Activated CD4-positive, alpha-beta T cell treated with anti-CD3 and anti-CD28 coated beads, Interleukin-2, amount 50 U/mL, for 4 hours (primary cell): ENCODE measurements at places on chromosomes 11 and 22.

- no peak for DNase-seq
These were observed 47.1 kb upstream of the HORMAD2 start for GRCh38 chr22:30033137-30033536.

DNA sequence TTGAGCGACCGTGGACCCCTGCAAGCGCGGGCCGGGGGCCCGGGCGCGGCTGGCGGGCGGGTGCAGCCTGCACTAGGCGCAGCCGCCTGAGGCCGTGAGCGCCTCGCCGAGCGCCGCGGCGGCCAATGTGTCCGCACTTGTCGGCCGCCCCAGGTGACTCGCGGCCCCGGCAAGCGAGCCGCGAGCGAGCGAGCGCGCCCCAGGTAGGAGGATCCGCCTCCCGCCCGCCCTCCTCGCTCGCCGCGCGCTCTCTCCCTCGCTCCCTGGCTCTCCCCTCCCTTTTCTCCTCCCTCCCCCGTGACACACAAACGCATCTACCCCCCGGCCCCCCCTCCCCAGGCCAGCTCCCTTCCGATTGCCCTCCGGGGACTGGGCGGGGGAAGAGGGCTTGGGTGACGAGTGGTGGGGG lies at the start of gene WNT7B:
TSS of gene WNT7B (minus strand) at position 160 of the 409 bp plus-strand sequence. CDS start 408 bp downstream, outside the sequence.
- no peak for DNase-seq

DNA sequence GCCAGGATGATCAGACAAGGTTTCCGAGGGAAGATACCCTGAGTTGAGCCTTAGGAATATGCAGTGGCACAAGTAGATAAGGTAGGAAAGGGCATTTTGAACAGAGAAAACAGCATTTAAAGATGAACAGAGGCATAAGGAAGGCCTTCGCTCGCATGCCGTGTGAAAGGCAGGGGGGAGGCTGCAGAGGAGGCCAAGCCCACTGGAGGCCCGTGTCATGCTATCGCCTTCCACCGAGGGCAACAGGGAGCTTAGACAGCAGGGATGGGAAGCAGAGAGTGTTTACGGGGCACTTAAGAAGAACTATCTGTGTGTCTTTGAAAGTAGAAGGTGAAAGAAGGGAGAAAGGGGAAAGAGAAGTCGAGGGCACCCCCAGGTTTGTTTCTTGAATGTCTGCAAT lies 148.3 kb downstream of the PKNOX2 start:
- DNase-seq: no peak

DNA sequence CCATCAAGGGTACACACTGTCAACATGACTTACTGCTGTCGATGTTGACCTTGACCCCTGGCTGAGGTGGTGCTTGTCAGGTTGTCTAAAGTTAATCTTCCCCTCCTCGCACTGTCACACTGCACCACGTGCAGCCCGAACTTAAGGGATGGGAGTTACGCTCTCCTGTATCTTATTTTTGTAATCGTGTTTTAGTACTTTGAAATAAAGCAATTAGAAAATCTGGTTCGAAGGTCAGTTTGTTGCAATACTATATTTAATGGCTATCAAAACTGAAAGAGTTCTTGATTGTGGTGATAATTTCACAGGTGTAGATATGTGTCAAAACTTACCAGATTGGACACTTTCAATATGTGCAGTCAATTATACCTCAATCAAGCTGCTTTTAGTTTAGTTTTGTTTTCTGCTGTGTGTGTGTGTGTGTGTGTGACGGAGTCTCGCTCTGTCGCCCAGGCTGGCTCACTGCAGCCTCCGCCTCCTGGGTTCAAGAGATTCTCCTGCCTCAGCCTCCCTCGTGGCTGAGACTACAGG lies 10.7 kb upstream of the ST14 start:
- no peak for DNase-seq

DNA sequence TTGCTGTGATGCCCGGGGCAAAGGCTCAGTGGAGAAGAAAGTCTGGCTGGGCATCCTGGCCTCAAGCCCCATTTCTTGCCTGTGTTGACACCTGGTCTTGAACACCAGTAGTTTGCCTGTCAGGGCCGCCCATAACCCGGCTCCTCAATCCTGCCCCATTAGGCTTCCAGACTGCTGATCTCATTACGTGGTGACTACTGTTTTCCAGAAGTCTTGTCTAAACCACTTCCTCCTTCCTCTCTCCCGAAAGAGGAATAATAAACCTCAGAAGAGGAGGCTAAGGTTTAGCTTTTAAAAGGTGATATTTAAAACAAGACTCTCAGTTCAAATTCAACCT lies 97.7 kb downstream of the CD44 start:
- no peak for DNase-seq

- DNase-seq: no peak
These were observed 52.4 kb downstream of the CHRDL2 start for GRCh38 chr11:74678591-74679512.

DNA sequence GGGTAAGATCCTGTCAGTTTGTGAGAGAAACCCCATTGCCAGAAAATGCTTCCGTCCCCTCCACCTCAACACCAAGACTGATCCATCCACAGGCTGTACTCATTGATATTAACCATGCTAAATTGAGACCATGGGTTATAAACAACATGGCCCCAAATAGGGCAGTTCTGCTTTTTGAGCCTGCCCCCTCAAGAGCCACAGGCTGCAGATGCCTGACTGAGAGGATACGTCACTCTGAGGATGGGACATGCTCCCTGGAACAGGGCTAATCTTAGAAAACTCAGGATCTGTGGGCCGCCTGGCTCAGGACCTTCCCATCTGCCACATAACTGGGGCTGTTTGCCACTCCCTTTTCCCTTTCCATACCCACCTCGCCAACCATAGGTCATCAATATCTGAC lies 99.8 kb downstream of the MICAL2 start:
- DNase-seq: no peak

GRCh38 chr22:44411226-44412135 lies 86.6 kb downstream of the RTL6 start:
- DNase-seq: no peak

- no peak for DNase-seq
These were observed 33.1 kb upstream of the POLD3 start for GRCh38 chr11:74559110-74559933.

DNA sequence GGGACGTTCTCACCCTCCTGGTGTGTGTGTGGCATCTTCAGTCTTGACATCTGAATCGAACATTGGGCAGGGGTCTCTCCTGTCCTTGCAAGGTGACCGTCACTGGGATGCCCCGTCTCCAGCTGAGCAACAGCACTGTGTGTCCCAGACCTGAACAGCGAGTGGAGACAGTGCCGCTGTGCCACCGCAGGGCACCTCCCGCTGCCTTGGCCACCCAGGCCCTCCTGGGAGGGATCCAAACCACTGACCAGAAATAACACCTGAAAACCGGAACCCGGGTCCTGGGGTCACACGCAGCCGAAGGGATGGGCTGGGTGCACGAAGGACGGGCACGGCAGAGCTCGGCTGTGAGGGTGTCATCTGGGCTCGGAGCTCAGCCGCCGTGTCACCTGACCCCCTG lies 102.2 kb downstream of the BRD1 start:
- DNase-seq: no peak

DNA sequence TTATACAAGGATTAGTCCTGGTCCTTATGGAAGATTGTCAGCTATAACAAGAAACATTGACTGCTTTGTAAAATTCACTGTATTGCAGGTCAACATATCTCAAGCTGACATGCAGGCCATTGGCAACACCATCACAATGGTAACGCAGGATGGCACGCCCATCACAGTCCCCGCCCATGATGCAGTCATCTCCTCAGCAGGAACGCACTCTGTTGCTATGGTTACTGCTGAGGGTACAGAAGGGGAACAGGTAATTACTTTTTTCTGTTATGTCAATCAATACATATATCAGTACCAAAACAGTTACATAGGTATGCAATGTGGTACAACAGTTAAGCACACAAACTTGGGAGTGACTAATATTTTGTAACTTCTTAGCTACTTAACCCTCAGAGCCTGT lies 55.3 kb downstream of the ZNF143 start:
- no peak for DNase-seq

DNA sequence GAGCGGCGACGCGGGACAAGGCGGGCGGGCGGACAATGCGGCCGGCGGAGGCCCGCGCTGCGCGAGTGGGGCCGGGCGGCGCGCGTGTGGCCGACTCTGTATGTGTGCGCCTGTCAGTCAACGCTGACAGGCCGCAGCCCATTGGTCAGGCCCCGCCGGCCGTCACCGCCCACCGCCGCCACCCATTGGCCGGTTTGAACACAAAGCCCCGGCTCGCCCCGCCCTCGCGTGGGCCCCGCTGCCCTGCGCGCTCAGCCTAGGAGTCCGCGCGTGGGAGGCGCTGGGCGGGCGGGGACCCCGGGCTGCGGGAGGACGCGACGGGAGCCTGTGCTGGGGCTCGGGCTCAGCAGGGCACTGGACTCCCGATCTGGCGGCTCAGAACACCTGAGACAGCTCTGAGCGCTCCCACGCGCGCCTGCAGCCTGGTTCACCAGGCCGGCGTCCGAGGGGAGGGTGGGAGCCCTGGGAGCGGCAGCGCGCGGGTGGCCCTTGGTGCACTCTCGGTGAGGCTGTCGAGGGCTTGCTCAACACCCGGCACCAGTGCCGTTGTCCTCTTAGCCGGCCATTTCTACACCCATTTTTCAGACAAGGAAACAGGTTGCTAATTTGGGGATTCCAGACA lies at the start of gene SUN2:
TSS of gene SUN2 (minus strand) at position 88 of the 622 bp plus-strand sequence. CDS start 3,370 bp downstream, outside the sequence.
- peak; percentile 95 for DNase-seq

GRCh38 chr11:127485541-127485940 lies 485.0 kb upstream of the KIRREL3 start:
- no peak for DNase-seq

DNA sequence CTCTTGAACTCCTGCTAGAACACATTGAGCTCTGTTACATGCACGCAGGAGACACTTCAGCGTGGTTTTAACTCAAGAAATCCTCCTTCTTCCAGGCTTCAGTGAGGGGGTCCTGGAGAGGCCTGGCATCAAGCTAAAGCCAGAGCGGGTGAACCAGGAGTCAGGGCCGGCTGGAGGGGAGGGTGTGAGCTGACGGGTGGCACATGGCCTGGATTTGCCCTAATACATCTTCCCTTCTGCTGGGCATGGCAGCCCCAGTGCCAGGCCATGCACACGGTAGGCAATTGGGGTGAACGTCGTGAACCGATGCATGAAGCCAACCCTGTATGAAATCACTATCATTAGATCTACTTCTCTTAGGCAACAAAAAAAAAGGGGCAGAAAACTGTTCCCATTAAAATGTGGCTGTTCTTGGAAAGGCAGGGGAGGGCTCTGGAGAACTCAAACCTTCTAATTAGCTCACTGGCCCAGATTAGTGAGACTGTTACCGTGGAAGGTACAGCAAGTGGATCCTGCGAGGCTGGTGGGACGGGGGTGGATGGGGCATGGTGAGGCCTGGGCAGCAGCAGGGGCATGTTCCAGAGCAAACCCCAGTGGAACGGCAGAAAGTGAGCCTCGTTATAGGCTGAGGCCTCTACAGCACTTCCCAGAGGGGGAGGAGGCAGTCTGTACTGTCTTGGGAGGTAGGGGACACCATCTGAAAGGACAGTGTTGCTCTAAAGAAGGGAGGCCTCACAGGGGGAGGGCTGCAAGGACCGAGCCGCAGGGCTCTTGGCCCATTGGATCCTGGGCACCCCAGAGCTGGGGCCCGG lies 10.6 kb downstream of the IFT27 start:
- DNase-seq: no peak

DNA sequence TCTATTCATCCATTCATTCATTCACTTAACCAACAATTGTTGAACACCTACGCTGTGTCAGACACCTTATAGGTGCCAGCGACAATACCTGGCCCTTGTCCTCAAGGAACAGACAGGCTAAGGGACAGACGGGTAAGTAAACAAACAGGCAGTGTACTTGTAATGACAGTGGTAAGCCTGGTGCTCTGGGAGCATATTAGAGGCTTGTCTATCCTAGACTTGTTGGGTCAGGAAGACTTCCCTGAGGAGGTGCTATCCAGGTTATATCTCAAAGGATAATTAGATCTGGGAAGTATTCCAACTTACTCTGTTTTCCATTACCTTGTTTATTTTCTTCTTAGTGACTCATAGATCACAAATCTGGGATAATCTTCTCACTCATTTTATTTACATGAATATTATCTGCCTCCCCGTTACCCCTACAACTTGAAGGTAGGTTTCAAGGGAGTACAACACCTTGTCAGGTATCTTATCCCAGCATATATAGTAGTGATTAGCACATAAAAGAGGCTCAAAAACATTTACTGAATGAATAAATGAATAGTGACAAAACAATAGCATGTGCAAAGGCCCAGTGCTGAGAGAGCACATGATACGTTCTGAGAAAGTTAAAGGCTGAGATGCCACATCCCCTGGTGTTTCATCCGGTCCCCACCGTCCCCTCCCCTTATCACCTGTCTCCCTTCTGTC lies 75.3 kb upstream of the NCAM1 start:
- DNase-seq: no peak

DNA sequence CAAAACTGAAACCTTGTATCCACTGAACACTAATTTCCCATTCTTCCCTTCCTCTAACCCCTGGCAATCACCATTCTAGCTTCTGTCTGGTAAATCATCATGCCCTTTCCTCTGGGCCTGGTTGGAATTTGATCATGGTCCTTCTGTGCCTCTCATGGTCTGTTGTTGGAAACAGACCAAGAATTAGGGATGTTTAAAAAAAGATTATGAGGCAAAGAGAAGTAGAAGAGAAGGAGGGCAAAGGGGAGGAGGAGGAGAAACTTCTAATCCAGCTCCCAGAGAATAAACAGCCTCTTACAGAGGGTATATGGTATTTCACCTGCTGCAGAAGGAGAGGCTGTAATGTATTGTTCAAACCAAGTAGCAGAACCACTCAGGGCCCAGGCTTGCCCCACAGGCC lies 10.6 kb downstream of the BCO2 start:
- no peak for DNase-seq

DNA sequence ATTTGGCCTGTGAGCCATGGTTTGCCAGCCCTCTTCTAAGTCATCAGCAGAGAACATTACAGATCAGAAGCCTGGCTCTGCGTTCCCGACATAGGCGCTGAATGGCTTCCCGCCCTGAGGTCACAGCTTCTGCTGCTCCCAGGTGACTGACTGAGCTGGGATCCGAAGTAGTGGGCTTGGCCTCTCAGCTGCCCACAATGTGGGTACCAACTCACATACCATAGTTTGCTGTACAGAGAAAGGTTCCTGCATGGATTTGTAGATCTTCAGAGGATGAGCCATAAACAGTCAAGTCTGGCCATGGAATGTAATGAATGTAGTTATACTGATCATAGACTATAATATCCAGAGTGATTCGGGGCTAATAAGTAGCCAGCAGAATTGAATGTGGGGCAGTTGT lies 42.6 kb downstream of the TEAD1 start:
- no peak for DNase-seq

- DNase-seq: no peak
These were observed 46.8 kb downstream of the PAMR1 start for GRCh38 chr11:35478471-35479091.

- no peak for DNase-seq
These were observed 437.8 kb upstream of the CADM1 start for GRCh38 chr11:115942011-115942410.
